ENCODE measurements at places on chromosomes 11 and 22. TPM values are rescaled to one million over a fixed set of nuclear protein-coding genes. Genes with fewer than 3 reads are reported as not detected.

LIMK2 gene
- 41.1 TPM for total RNA-seq

PRG3 gene
- not detected for total RNA-seq

DGCR6 gene
- total RNA-seq = 0.82 TPM

CCDC73 gene
- total RNA-seq = not detected

DNA sequence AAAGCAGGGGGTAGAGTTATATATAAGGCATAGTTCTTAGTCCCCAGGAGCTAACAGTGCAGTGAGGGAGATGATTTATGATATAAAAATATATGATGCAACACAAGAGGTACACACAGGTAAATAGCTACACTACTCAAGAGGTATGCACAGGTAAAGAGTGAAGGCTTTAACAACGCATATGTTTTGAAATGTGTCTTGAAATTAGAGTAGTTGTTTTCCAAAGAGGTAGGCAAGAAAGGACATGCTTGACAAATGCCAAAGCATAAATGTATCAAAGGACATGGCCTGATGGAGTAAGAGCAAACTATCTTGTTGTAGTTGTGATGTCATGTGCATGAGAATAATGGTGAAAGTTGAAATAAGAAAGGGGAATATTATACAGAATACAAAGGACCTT, 104.3 kb upstream of the C11orf87 start:
- DNase-seq = no peak

Measured in H1 (cell line).